Globus pallidus (tissue), 1 donor: ENCODE measurements at places on chromosomes 1 and 21.

GRCh38 chr1:6358757-6359201, 34.8 kb downstream of the ACOT7 start:
- no peak for DNase-seq

DNA sequence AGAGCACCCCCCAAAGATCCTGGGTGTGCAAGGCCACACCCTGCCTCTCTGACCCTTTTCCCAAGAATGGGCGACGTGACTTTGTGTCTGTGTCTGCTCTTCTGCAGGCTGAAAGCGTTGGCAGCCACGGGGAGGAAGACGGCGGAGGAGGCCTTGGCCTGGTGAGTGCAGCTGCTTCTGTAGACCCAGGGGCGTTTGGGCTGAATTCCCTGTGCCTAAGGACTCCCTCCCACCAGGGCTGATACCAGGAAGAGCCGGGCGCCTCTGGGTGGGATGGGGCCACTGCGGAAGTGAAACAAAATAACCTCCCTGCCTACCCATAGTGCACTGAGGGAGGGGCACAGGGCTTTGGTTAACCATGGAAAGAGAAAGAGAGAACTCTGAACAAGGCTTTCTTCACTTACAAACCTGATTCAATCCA, 2.5 kb downstream of the UBASH3A start:
- DNase-seq, result no peak

GRCh38 chr21:37146320-37147235, 73.5 kb downstream of the TTC3 start:
- DNase-seq, result no peak

DNA sequence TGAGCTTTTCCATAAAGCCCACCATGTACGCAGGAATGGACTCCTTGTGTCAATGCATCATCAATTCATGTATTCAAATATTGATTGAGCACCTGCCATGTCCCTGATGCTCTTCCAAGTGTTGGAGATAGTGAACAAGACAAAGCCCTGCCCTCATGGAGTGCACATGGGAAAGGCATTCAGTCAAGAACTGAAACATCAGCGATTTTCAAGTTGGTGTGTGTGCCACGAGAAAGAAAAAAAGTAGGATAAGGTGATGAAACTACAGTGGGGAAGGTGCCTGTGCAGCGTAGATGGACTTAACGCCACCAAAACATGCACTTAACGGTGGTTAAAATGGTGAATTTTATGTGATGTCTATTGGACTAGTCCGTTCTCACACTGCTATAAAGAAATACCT, 432.7 kb upstream of the VAMP3 start:
- DNase-seq, result no peak

- no peak for DNase-seq
Observed at GRCh38 chr1:116765962-116766361, 11.7 kb downstream of the CD2 start.

DNA sequence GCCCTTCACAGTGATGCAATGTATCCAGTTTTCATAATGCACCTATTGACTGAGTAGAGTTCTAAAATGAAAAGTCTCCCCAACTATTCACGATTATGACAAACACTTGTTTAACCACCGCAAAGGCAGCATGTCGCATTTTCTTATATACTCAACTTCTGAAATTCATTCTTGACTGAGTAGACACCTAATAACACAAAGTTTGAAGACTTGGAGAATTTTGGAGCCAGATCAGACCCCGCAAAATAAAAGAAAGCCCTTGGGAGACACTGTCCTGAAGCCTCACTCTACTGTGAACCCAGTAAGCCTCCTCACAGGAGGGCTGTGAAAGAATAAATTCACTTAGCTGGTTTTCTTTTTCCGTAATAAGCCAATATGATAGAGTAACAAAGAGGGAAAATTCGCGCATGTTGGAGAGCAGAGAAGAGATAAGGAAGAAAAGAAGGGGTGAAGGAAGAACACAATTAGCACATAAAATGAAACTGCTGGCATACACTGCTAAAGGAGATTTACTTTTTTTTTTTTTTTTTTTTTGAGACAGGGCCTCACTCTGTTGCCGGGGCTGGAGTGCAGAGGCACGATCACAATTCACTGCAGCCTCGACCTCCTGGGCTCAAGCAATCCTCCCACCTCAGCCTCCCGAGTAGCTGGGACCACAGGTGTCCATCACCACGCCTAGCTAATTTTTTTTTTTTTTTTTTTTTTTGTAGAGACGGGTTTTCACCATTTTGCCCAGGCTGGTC, 492 bp upstream of the COLGALT2 start:
- DNase-seq, result peak; percentile 80

GRCh38 chr1:51512120-51512519, 6.9 kb downstream of the EPS15 start:
- DNase-seq, result no peak

DNA sequence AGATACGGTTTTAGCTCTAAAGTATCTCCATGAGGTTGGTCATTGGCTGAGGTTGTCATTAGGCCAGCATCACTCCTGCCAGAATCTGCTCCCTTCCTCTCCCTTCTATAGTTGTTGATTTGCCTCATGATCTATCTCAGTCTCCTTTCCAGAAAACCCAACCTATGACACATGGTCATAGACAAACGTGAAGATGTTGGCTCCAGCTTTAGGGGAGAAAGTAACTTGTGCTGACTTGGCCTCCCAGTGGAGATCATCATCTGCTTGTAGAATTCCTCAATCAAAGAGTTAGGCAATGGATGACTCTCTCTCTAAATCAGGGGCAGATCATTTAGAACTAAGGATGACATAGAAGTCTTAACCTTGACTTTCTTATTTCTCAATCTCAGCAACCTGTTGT, 894.4 kb downstream of the TTLL7 start:
- DNase-seq, result no peak

- DNase-seq, result no peak
Observed at GRCh38 chr21:42446531-42446930, 42.8 kb downstream of the UBASH3A start.

- DNase-seq, result no peak
Observed at GRCh38 chr1:179322557-179322956, 29.0 kb downstream of the SOAT1 start.

DNA sequence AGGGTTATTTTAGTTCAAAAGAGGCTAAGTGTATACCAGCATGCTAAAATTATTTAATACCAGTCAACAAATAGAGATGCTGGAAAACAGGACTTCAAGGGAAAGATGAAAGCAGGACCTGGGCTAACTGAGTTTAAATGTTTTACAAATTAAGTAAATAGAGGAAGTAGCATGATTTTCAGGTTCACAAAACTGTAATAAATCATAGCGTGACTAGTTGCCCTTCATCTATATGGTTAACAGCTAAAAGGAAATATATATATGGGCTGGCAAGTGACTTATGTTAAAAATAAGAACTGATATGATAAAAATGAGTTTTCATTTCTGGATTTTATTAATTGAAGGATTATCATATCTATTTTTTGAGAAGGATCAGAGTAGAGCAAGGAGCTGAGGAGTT, 25.6 kb downstream of the DPYD start:
- no peak for DNase-seq

GRCh38 chr1:92973203-92973897, 12.1 kb upstream of the DIPK1A start:
- DNase-seq, result no peak

- no peak for DNase-seq
Observed at GRCh38 chr1:233587196-233587595, 26.7 kb upstream of the KCNK1 start.
